ENCODE measurements at places on chromosomes 4 and X.

DNA sequence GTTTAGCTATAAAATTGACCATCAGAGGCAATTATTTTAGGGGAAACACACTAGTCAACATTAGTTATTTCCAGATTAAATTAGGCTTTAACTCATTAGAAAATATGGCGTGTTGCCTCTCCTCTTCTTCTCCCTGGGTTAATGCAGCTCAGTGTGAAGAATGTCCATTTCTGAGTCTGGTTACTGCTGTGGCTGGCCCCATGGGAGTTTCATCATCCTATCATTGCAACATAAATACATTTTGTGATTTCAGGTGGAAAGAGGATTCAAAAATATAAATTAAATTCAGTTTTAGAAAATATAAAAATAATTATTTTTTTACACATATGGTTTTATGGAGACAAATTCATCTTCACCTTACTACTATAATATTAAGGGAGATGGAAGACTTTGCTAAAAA, 288.5 kb upstream of the ARSJ start:
- no peak for DNase-seq

DNA sequence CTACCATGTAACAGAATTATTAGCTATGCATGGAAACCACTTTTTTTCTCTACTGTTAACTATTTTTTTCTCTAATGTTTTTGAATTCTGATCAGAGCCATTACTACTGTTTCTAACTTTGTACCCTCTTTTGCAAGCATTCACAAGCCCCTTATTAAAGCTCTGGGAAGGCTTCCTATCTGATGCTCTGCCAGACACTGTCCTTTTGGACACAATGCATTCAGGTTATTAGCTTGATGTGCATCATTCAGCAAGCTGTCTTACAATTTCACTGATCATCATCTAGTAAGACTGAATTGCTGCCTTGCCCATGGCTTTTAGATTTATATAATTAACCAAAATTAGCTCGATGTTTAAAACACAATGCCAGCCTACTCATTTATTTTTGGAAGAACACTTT, 155.1 kb downstream of the NR3C2 start:
- no peak for DNase-seq

GRCh38 chr4:28665306-28665705, 1804.7 kb downstream of the STIM2 start:
- no peak for DNase-seq

GRCh38 chrX:69113723-69114122, 51.5 kb downstream of the PJA1 start:
- DNase-seq: no peak

GRCh38 chr4:18366892-18367291, 345.3 kb upstream of the LCORL start:
- no peak for DNase-seq

DNA sequence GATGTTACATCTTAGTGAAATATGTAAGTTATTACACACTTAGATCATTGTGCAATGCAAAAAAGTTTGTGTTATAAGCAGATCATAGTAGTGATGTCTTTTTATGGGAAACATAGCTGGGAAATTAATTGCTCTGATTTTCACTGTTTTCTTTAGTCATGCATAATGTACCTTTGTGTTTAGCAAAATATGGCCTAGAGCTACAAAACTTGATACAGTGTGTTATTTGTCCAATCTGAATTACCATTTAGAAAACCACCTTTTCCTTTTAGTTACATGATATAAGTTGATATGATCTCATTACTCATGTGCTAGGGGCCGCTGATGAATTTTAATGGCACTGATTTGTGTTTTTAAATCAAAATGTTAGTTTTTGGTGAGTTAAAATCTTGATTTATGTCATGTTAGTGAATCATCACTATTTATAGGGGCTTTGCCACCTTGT, 2.0 kb downstream of the BMPR1B start:
- DNase-seq: no peak

- DNase-seq: no peak
Observed at GRCh38 chrX:153379971-153380581, 21.1 kb downstream of the PNMA6E start.

DNA sequence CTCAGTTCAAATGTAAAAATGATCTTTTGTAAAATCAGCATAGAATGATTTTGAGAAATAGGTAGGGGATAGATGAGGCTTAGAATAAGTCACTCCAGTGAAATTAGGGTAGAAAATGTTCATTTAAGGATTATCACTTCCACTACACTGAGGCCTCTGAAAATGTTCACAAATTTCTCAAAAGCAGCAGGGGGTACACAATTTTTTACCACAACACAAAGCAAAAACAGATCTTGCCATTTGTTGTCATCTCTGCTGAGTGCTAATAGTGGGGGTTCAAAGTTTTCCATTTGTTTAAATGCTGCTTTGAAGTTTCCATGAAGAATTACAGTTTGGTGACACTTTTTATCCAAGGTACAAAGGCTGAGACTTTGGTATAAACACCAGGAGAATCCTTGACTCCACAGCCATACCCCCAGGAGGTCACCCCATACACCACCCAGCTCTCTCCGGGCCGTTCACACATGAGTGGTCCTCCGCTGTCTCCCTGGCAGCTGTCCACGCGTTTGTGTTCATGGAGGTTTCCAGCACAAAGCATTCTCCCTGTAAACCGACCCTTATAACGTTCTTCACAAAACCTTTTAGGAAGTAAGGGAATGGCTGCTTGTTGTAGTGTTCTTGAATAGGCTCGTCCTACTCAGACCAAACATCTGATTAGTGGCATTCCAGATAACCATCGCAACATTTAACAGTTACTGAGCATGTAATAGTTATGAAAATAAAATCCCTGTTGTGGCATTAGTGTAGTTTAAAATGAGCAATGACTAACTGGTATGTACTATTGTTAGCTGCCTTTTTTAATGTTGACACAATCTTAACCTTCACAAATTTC, 71.0 kb downstream of the PRSS12 start:
- no peak for DNase-seq
